ENCODE measurements at places on chromosomes 1 and 21.

GRCh38 chr1:30966690-30967369 is 58.3 kb upstream of the SDC3 start:
- DNase-seq: no peak

DNA sequence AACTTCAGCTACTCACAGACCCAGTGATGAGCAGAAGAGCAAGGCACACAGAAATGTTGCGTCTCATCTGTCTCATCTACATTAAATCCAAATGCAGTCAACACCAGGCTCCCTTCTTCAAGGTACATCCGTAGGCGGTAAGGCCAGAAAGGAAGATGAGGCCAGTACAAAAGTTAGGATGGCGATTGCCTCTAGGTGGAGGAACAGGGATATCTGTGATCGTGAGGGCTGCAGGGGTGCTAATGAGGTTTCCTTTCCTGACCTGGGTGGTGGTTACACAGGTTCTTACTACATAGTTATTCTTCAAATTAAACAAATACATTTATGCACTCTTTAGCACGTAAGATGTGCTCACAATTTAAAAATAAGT is 1.4 kb upstream of the MYBPH start:
- DNase-seq: no peak

GRCh38 chr1:17875882-17876280 is 120.7 kb downstream of the ACTL8 start:
- no peak for DNase-seq

GRCh38 chr1:184753117-184753516 is 1.5 kb downstream of the EDEM3 start:
- DNase-seq: no peak

DNA sequence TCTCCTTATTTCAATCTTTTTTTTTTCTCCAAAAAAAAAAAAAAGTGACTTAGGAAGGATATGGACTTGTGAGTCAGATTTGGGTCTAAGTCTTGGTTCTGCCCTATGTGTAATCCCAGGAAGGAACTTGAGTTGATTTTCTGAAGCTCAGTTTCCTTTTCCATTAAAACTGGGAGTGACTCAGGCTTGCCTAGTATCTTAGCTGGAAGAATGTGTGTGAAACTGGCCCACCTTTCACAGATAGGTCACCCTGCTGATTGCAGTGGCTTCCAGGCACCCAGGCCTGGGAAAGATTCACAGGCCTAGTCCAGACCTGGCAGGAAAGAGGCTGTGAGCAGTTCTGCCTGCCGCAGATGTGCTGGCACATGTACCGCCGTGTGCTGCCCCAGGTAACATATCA is 218.3 kb upstream of the HOOK1 start:
- no peak for DNase-seq

- DNase-seq: no peak
These were observed 120.6 kb downstream of the CASZ1 start for GRCh38 chr1:10675813-10676212.

DNA sequence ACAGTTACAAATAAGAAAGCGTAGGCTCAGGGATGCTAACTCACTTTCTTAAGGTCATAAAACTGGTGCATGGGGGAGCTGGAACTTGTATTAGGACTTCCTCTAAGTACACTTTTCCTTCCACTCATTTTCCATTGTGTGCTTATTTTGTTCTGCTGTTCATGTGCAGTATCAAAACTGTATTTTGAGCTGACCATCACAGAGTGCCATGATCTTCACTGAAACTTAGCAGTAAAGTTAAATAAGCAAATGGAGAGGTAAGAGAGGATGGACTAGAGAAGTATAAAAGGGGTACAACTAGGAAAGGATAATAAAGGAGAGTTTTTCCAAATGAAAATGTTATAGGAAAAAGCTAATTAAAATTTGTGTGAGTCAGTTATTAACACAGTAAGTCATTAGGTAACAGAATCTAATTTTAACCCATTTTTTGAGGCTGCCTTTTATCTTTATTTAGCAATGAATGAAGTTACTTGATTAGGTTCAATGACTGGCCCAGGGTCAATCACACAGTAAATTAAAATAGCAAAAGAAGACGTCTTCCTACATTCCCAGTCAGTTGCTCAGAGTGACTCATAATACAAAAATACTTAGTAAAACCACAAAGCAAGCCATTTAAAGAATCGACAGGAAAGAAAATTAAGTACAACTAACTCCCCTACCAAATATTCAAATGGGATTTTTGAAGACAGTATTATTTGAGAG is 165.8 kb upstream of the C1orf105 start:
- DNase-seq: no peak

- DNase-seq: no peak
These were observed 437.0 kb downstream of the MATN1 start for GRCh38 chr1:30286241-30286987.

GRCh38 chr1:209586221-209586740 is 2.8 kb downstream of the CAMK1G start:
- no peak for DNase-seq

- no peak for DNase-seq
These were observed 68.5 kb downstream of the ATP2B4 start for GRCh38 chr1:203695116-203695515.

GRCh38 chr1:150544204-150544603 is 5.0 kb upstream of the ADAMTSL4 start:
- no peak for DNase-seq

DNA sequence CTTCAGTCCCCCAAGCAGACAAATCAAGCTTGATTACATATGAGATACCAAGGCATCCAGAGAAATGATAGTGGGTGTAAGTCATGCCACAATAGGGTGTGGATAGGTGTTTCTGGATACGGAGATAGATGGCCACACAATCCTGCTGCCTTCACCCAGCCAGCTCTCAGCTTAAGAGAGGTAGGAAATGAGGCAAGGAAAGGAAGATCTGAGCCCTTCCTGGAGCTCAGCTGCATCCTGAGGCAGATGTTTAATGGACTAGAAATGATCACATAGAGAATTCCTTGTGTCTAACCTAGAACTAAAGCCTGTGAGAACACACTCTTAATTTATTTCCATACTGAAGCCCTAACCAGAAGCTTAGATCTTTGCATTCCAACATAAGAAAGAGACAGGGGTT is 210.3 kb downstream of the ST6GALNAC3 start:
- DNase-seq: no peak
